ENCODE measurements at places on chromosomes 6 and 20. TPM values are rescaled to one million over a fixed set of nuclear protein-coding genes. Genes with fewer than 3 reads are reported as not detected.

The CCN6 gene
- total RNA-seq = 0.14 TPM

The ESF1 gene
- total RNA-seq = 9.2 TPM

The CASS4 gene
- 0.21 TPM for total RNA-seq

The TINAG gene
- total RNA-seq = not detected

The HLA-DRA gene
- total RNA-seq = not detected

The RPP21 gene
- total RNA-seq = 97.3 TPM

Data from airway epithelial cell (primary cell).